HFF-Myc (cell line): ENCODE measurements at places on chromosomes 7 and 10.

DNA sequence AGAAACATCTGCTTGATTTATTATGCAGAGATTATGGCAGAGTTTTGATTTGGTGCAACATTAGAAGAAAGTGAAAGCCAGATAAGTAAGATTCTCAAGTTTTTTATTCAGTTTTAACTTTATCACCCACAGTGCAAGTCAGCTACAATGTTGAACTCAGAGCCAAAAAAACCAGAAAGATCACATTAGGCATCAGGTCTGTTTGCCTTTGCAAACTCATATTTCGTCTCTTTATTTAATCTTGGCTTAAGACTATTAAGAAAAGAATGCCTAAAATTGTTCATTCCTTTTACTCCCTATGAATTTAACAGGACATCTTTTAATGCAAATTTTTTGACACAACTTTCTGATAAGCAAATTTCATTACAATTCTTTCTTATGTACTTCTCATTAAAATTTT lies 76.0 kb upstream of the TMEM26 start:
- no peak for DNase-seq

DNA sequence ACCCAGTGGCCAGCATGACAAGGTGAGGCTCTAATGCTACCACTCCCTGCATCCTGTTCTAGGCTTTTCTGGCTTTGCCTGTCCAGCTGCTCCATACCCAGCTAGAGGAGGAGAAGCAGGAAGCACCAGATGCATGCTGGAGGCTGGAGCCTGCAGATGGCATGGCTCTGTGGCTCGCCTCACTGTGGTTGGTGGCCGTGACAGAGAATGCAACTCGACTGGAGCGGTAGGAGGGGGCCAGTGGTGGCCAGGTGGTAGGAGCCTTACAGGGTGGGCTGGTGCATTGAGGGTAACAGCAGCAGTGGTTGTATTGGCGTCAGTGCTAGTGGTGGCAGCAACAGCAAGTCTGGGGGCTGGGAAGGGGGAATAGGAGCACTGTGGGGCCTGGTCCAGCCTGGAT lies 128.6 kb downstream of the ZNF248 start:
- DNase-seq, result no peak

- no peak for DNase-seq
Observed at GRCh38 chr10:48390933-48391845, 84.7 kb downstream of the MAPK8 start.

GRCh38 chr10:114743521-114744231 lies 77.9 kb upstream of the FHIP2A start:
- DNase-seq, result no peak

DNA sequence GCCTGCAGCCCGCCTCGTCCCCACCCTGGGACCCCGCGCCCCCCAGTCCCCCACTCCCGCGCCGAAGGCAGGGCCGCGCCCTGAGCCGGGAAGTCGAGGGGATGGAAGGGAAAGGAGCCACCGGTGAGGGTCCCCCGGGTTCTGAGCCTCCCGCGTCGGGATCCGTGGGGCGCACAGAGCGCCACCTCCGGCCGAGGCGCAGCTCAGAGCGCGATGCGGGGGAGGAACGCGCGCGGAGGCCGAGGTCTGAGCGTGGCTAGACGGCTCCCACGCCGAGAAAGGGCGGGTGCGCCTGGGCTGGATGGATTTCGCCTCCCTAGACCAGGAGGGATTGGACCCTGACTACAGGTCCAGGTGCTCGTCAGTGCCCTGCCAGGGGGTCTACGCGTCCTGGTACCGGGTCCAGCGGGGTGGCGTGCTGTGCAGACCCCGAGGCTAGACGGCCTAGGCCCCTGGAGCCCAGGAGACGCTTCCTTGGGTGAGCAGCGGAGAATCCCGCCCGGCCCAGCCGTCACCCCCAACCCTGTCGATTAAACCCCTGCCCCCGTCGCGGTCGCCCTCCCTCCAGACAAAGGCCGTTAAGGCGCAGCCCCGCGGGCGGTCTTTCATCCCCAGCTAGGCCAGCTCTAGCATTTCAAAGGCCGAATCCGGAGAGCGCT lies 986 bp upstream of the PDGFA start:
- DNase-seq, result no peak

DNA sequence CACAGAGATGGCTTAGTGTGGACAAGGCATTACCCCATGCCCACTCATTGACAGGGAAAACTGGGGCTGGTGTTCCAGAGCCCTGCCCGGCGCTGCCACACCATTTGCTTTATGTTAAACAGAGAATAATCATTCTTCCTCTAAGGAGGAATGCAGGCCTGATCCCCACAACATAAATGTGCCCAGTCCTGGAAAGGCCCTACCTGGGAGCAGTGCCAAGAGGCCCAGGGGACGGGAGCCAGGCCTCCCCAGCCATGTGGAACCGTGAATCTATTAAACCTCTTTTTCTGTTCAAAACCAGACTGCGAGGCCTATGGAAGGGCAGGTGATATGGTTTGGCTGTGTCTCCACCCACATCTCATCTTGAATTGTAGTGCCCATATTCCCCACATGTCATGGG lies 264.1 kb downstream of the GRID1 start:
- DNase-seq, result no peak

- no peak for DNase-seq
Observed at GRCh38 chr7:132461032-132461592, 115.2 kb downstream of the PLXNA4 start.

- no peak for DNase-seq
Observed at GRCh38 chr10:110616493-110617033, 27.6 kb upstream of the RBM20 start.

- peak; percentile 26 for DNase-seq
Observed at GRCh38 chr10:11036424-11037011, 18.8 kb downstream of the CELF2 start.

DNA sequence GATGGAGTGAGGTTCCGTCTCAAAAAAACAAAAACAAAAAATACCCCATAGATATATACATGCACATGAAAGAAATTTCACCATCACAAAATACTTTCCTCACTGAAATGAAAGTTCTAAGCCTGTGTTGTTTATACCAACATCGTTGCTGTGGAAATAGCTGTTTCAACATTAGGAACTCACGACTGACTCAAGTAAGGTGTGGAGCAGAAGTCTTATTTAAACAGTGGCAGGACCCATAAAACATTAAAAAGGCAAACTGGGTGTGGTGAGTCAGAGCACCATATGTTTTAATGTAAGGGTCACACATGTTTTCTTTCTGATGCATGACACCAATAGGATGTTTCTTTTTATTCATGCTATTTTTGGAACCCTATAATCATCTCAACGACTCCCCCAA lies 48.3 kb downstream of the BAIAP2L1 start:
- DNase-seq, result peak; percentile 90

GRCh38 chr10:87843714-87844113 lies 19.6 kb downstream of the KLLN start:
- DNase-seq, result no peak

DNA sequence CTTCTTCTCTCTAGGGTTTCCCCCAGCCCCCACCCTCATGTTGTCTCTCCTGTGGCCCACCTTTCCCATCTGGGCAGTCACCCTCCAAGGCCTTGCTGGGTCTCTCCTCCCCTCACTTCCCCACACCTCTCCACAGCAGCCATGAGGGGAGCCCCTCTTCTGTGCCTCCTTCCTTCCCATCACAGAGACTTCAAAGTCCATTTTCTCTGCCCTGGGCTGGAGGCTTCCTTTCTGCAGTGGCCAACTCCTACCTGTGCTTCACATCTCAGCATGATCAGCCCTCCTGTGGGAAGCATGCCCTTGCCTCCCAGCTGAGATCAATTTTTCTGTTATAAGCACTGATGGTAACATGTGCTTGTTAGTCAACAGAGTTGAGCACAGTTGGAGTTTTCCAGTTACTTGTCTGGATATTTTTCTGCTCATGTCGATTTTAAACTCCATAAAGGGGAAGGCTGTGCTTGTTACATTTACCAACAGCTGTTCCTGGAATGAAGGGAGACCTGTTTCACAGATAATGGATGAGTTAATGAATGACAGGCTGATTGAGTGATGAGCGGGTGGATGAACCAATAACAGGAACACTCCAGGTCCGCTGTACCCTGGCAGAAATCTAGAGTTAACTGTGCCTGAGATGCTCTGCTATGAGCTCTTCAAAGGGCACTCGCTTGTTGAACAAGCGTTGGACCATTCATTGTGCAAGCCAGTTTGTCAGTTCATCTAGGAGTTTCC lies 71.4 kb upstream of the PRSS58 start:
- DNase-seq, result no peak

DNA sequence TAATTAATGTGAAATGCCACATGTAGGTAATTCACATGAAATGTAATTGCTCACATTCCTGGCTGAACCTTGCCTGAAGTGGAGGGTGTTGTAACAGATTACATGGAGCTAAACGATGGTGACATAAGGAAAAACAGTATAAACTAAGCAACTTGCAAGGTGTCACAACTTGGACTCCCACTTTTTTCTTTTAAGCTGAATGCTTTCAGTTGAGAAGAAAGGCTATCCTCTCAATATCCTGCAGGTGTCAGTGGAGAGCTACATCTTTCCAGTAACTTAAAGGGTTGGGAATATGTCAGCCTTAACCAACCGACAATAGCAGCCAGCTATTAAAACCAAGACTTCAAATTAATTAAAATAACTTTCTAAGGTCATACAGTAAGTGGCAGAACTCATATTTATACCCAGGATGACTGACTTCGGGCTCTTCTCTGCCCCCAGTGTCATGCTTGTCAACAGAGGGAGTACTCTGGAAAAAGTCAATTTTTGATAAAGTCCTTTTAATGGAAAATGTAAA lies 33.7 kb downstream of the NRBF2 start:
- DNase-seq, result peak; percentile 46

DNA sequence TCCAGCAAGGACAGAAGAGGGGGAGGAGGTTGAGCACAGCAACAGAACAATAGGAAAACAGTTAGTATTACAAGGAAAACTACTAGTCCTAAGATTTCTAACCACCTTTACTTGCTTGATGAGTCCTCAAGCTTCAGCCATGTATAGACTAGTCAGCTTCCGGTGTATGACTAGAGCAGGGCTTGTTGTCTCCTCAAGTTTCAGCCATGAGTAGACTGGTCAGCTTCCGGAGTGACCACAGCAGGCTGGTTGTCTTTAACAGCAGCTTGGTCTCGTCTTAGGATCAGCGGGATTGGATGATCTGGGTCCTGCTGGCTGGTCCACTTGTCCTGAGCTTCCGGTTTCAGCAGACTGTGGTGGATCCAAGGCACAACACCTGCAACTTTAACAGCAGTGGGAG lies 10.6 kb upstream of the ZNF239 start:
- no peak for DNase-seq

- DNase-seq, result no peak
Observed at GRCh38 chr7:139829775-139830117, 682 bp downstream of the TBXAS1 start.

DNA sequence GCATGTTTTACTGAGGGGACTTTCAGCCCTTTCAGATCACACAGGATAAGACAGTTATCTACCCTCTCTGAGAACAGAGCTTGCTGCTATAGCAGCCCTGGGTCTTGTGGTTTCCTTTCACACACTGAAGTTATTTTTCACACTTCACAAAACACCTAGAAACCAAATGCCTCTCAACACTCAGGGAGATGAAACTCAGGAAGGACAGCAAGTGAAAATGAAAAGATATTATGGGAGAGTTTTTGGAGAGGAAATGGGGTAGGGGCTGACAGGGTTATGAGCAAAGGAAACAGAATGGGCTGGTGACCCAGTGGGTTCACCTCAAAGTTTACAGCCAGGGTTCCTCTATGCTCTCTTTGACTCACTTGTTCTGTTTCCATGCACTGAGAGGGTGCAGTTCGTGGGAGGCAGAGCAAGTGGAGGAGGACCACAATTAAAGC lies 17.0 kb upstream of the GIMAP2 start:
- DNase-seq, result no peak

DNA sequence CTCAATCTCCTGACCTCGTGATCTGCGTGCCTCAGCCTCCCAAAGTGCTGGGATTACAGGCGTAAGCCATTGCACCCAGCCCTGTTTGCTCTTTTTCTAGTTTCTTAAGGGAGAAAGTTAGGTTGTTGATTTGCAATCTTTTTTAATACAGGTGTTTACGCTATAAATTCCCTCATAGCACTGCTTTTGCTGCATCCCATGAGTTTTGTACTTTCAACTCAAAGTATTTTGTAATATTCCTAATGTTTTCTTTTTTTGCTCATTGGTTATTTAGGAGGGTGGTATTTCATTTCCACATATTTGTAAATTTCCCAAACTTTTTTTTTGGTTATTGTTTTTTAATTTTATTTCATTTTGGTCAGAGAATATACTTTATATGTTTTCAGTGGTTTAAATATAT lies 11.6 kb downstream of the TPST1 start:
- DNase-seq, result no peak

- no peak for DNase-seq
Observed at GRCh38 chr7:157474685-157475084, 137.9 kb downstream of the DNAJB6 start.

GRCh38 chr10:121351540-121351939 lies 246.7 kb downstream of the FGFR2 start:
- no peak for DNase-seq

DNA sequence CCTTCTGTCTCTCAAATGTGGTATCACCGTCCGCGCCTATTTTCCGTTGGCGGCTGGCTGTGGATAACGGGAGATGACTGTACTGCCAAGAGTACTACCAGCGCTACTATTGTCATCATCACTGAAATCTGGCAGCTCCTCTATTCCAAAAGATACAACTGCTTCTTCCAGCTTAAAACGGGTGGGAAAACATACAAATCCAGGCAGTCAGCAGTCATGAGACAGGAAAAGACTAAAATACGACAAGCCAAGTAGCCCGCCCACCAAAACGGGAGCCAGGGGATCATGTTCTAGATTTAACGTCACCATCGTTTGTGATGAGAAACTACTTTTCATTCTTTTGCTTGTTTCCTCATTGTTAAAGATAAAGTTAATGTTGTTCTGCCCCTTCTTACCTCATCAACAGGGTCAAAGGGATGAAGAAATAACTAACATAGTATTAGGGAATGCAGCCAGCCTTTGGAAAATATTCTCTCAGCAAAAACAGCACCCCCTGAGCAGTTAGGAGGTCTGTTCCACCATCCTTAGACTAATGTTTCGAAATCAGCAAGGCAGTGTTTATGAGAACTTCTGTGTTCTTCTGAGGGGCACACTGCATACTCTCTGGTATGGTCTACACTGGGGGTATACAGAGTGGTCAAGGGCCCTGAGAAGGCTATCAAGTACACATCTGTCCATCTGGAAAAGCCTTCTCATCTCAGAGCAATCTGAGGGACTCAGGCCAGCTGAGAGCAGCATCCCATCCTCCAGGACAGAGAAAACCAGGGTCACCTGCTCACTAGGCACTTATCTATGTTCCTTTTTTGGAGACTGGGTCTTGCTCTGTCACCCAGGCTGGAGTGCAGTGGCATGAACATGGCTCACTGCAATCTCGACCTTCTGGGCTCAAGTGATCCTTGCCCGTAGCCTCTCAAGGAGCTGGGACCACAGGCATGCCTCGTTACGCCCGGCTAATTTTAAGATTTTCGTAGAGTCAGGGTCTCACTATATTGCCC lies 47.5 kb downstream of the GNA12 start:
- DNase-seq, result no peak

DNA sequence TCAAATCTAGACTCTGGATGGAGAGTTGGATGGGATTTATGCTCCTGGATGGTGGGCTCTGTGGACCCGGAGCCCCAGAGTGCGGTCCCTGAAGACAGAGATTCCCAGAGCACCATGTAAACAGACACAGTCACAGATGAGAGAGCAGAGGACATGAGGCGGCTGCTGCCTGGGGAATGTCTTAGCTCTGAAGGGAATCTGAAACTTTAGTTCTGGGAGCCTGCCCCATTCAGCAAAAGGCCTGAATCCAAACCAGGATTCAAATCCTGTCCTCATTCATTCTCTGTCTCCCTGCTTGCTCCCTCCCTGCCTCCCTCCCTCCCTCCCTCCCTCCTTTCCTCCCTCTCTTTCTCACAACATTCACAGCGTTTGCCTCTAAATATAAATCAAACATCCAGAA lies 49.5 kb upstream of the CALD1 start:
- no peak for DNase-seq
